ENCODE measurements at places on chromosomes 13 and 19. TPM values are rescaled to one million over a fixed set of nuclear protein-coding genes. Genes with fewer than 3 reads are reported as not detected.

GRCh38 chr13:99418103-99418842, 83.0 kb upstream of the TM9SF2 start:
- no peak for DNase-seq

GRCh38 chr13:21670006-21670882, 629 bp upstream of the FGF9 start:
- DNase-seq = peak; percentile 85

- DNase-seq = peak; percentile 39
Observed at GRCh38 chr13:95098916-95099315, 202.3 kb downstream of the ABCC4 start.

DNA sequence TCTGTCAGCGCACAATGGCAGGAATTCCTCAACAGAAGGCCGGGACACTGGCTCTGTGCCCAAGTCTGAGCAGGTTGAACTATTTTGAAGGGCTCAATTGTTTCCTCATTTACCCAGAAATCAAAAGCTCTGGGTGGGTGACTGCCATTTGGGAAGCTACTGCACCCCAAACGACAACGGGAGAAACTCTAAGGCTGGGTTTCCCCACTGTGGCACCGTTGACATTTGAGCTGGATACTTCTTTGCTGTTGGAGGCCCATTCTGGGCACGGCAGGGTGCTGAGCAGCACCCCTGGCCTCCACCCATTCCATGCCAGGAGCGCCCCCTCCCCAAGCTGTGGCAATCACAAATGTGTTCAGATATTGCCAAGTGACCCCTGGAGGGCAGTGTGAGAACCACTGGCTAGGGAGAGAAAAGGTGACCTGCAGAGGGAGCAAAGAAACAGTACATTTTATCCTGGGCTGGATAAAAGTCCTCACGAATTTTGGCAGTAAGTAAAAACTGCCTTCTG, 62.5 kb downstream of the RFX2 start:
- peak; percentile 39 for DNase-seq

DNA sequence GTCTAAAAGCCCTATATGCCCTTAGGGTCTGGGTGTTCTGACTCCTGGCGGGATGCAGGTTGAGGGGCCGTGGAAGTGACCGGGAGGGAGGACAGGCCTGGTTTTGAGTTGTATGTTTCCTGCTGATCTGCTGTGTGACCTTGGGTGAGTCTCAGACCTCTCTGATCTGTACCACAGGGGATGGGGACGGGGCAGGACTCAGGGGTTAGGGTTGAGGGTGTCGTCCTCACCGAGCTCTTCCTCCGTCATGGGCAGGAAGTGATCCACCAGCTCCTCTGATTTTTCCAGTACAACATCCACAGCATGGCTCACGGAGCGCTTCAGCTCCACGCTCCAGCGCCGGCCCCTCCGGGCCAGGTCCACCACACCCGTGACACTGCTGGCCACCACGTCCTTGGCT, 6.2 kb downstream of the PLIN5 start:
- no peak for DNase-seq

- DNase-seq = no peak
Observed at GRCh38 chr13:24982333-24982999, 113.5 kb upstream of the PABPC3 start.

GRCh38 chr19:6116749-6117430, 6.6 kb upstream of the RFX2 start:
- no peak for DNase-seq

The TMC4 gene
- 45.3 TPM for total RNA-seq

- DNase-seq = no peak
Observed at GRCh38 chr13:51501592-51502152, 48.8 kb upstream of the INTS6 start.

GRCh38 chr19:12801466-12802266, at the start of the genes PRDX2 and THSD8:
Gene PRDX2 (minus strand): TSS chr19:12801800. CDS start chr19:12801261, 539 bp downstream.
Gene THSD8 (plus strand): TSS chr19:12802069. CDS start chr19:12802072, 3 bp downstream.
- peak; percentile 78 for DNase-seq

The GPR12 gene
- not detected for total RNA-seq

GRCh38 chr19:53422551-53422950, 9.2 kb upstream of the ZNF761 start:
- DNase-seq = no peak

Measured in HT-29 (cell line).